Progenitor cell of endocrine pancreas (in vitro differentiated cells): ENCODE measurements at places on chromosomes 6 and 20.

- no peak for DNase-seq
Observed at GRCh38 chr6:148044261-148044751, 298.3 kb upstream of the SASH1 start.

DNA sequence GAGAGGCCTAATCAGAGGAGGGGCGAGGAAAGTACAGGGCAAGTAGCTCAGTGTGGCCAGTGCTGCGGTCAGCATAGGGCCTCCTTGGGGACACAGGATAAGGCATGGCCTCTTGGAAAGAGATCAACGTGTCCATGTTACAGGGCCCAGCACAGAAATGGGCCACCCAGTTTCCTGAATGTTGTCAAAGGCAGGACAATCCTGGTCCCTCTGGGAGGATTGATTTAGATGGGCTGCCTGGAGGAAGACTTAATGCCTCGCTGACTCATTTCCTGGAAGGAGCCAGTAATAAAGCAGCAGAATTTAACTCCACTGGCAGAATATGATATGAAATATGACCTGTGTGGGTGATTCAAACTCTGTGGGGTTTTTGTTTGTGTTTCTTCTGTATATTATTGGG, 16.6 kb downstream of the DDO start:
- no peak for DNase-seq

- DNase-seq: no peak
Observed at GRCh38 chr6:89597988-89598387, 40.6 kb downstream of the LYRM2 start.

DNA sequence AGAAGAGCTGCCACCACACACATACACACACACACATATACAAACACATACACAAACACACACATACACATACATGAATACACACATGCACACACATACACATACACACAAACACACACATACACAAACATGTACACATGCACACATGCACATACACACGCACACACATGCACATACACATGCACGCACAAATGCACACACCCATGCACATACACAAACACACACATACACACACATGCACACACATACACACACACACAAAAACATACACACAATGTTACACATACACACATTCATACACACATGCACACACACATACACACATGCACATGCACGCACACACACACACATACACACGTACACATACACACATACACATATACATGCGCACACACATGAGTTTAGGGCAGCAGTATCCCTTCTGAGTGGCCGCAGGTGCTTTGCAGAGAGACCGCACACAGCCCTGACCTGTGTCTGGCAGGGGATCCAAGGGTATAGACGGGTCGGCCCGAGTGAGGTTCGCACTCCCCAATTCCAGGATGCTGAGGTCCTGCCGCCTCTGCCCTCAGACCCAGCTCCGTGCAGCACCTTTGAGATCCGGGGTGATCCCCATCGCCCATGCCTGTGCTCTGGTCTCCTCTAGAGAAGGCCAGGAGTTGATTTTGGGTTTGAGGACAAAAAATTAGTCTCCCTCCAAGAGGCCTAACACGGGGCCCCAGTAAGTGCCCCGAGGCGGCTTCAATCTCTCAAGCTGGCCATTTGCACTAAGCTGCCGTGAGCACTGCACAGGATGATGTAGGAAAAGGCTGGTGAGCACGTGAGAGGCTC, 56.8 kb downstream of the TMEM242 start:
- no peak for DNase-seq

- DNase-seq: no peak
Observed at GRCh38 chr6:27332692-27333641, 20.9 kb upstream of the POM121L2 start.

DNA sequence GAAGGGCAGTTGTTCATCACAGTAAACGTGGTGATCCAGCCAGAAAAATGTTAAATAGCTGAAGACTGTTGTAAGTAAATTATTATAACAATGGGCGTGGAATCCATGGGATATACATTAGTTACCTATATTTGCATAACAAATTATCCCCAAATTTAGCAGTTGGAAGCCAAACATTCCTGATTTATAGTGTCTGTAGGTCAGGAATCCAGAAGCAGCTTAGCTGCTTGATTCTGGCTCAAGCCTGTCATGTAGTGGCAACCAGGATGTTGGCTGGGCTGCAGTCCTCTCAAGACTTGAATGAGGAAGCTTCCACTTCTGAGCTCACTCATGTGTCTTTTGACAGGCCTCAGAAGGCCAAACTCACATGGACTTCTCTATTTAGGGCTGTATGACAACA, 6.9 kb upstream of the ADGRB3 start:
- no peak for DNase-seq

DNA sequence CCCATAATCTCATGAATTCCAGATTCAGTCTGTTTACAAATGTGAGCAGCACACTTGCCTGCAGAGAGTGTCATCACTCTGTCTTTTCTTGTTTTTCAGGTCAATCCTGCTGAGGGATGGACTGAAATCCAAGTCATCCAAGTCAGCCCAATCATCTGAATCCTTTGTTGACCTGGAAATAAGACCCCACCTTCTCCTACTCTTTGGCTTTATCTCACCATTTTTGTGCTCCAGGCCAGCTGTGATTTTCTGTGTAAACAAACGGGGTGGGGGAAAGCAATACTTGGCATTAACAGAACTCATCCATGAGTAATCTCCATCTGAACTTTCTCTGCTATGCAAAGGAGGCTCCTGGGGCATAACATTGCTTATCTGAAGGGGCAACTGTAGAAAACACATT, 16.9 kb upstream of the GSTA4 start:
- DNase-seq: no peak

- no peak for DNase-seq
Observed at GRCh38 chr6:20791074-20791473, 256.8 kb downstream of the CDKAL1 start.

DNA sequence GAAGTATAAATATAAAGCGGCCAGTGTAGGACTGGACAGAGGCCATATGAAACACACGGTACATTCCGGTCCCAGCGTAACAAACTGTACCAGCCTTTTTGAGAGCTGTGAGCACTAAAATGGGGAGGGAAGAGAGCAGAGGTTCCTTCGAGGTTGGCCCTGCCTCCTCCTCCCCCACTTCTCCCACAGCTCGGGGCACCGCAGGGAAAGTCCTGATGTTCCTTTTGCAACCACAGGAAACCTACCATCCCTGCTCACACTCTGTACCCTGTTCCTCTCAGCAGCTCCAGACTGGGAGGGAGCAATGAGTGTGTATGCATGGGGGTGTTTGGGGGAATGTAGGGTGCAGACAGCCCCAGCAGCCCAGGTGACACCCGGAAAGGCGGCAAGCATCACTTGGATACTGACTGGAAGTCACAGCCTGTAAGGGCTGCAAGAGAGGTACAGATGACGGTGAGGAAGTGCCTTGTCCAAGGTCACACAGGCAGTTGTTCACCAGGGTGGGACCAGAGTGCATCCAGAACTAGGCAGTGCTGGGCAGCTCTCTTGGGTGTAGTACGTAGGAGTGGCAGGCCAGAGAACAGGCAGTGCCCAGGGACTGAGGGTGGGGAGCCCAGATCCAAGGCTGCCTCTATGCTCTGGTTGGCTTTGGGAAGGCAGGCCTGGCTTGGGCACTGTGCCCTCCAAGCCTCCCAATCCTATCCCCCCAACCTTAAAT, 11.0 kb upstream of the ARMC12 start:
- no peak for DNase-seq

DNA sequence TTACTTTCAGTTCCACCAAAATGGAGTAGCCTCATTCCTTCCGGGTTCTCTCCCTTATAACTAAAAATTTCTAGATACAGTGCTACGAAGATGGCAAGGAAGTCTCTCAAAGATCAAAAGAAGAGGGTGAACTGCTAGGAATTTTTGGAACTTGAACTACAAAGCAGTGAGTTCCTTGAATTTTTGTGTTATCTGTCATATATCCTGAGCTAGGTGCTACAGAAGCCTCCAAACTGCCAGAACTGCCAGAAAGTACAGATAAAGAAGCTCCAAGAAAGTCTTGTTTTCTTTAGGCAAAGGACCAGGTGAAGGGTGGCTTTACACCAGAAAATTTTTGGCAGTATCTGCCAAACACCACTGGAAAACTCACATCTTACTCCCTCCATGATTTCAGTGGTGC, 218.8 kb upstream of the FLRT3 start:
- DNase-seq: no peak
